ENCODE measurements at places on chromosomes 4 and X.

DNA sequence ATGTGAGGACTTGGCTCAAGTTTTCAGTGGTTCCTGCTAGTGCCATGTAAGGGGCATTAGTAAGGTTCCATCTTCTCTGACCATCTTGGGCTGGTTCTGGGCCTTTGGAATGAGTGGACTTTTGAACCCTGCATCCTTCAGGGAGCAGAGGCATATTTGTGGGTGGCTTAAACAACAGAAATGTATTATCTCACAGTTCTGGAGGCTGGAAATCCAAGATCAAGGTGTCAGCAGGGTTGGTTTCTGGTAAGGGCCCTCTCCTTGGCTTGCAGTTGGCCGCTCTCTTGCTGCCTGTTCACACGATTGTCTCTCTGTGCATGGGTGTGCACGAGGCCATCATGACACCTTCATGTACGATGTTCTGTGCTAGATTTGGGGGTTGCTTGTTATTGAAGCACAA is 21.3 kb downstream of the CCKAR start:
- no peak for DNase-seq

- DNase-seq = no peak
Observed at GRCh38 chr4:30416547-30416946, 303.6 kb upstream of the PCDH7 start.

DNA sequence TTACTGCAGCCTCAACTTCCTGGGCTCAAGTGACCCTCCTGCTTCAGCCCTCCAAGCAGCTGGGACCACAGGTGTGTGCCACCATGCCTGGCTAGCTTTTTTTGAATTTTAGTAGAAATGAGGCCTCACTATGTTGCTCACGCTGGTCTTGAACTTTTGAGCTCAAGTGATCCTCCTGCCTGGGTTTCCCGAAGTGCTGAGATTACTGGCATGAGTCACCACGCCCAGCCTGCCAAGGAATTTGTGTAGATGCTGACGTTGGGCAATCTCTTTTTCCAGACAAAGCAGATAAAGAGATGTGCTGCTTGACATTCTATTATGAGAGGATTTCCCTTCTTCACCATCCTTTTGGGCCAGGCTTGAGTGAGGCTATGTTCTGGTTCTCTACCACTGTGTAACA is 254.5 kb upstream of the RPS6KA3 start:
- no peak for DNase-seq

GRCh38 chr4:122434285-122434684 is 22.2 kb downstream of the IL2 start:
- DNase-seq = no peak

Measured in RWPE1 (cell line).